Mesothelial cell of epicardium (in vitro differentiated cells): ENCODE measurements at places on chromosomes 13 and 19.

GRCh38 chr19:16949496-16950023 lies 60.8 kb downstream of the F2RL3 start:
- H3K36me3 ChIP-seq = peaks cover 11% of the 10 kb centered on the region
- no peak overlapping the region for H3K4me3 ChIP-seq
- no peaks in the 10 kb centered on the region for H3K27me3 ChIP-seq

DNA sequence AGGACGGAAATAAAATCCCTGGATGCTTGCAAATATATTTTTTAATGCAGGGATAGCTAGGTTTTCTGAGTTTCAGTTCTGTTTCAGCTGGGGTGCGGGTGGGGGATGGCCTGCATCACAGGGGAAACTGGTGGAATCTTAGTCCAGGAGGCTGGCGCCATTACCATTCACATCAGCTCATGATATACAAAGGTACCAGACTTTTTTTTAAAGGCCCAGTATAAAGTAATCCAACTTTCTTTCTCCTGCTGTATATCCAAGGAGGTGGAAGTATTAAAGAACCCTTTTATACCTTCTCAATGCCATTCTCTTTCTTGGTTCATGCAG lies 343.8 kb downstream of the KCNRG start:
- H3K27me3 ChIP-seq = no peaks in the 10 kb centered on the region
- no peak overlapping the region for H3K4me3 ChIP-seq
- no peak for DNase-seq
- no peaks in the 10 kb centered on the region for H3K36me3 ChIP-seq

DNA sequence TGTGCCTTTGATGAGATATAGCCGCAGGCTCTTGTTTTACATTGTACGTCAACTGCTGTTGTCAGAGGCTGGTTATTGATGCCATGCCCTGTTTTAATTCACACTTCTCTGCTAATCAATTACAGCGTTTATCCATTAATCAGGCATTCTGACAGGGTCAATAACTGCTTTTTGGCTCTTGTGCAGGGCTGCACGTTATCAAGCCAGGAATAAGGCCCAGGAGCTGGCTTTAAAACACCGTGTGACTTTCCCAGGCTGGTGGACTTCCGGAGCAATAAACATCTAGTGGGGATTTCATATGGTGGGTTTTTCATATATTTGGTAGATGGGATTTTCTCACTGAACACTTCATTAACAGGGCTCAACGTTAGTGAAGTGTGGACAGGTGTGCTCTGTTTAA lies 221.7 kb downstream of the TM9SF2 start:
- no peak overlapping the region for H3K27ac ChIP-seq
- no peak overlapping the region for H3K4me3 ChIP-seq
- H3K4me1 ChIP-seq = no peaks in the 10 kb centered on the region
- no peaks in the 10 kb centered on the region for H3K27me3 ChIP-seq

DNA sequence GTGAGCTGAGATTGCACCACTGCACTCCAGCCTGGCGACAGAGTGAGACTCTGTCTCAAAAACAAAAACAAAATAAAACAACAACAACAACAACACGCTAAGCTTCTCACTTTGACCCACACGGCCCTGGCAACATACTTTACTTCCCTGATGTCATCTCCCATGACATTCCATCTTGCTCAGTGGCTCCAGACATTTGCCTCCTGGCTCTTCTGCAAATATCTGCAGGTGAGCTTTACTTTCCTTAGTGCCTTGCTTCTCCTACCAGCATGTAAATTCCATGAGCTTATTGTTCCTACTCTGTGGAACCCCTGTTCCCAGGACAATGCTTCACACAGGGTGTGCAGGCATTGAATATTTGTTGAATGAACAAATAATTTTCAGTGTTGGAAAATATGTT lies 205.6 kb upstream of the TMTC4 start:
- no peak overlapping the region for H3K4me3 ChIP-seq
- H3K27me3 ChIP-seq = peaks cover 6% of the 10 kb centered on the region
- no peak overlapping the region for H3K27ac ChIP-seq
- no peaks in the 10 kb centered on the region for H3K4me1 ChIP-seq
- no peaks in the 10 kb centered on the region for H3K36me3 ChIP-seq

GRCh38 chr19:22619371-22619770 lies 14.8 kb upstream of the ZNF492 start:
- no peaks in the 10 kb centered on the region for H3K36me3 ChIP-seq
- no peak overlapping the region for H3K4me3 ChIP-seq
- H3K27ac ChIP-seq = no peak overlapping the region
- DNase-seq = no peak
- no peaks in the 10 kb centered on the region for H3K27me3 ChIP-seq
- no peaks in the 10 kb centered on the region for H3K4me1 ChIP-seq

DNA sequence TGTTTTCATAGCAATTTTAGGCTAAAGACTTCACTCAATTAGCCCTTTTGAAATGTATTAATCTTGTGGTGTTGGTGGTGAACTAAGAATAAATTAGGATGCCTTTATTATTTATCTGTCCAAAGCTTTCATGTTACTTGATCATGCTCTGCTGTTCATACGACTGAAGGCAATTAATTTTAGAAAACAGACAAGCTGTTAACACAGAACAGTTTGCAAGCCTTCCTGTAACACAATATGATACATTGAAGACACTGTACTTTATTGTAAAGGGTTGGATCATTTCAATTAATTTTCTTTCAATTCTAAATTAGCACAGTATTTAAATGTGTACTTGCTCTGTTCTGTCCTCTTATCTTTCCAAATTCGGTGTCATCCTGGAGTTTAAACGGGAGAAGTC lies 794.3 kb upstream of the MIR17HG start:
- no peaks in the 10 kb centered on the region for H3K27me3 ChIP-seq
- peak overlapping the region; percentile 20 for H3K4me3 ChIP-seq
- no peak for DNase-seq
- H3K27ac ChIP-seq = peak overlapping the region; percentile 19
- peaks cover 13% of the 10 kb centered on the region for H3K4me1 ChIP-seq

- H3K27ac ChIP-seq = no peak overlapping the region
- peaks cover 28% of the 10 kb centered on the region for H3K36me3 ChIP-seq
- H3K4me3 ChIP-seq = no peak overlapping the region
- no peaks in the 10 kb centered on the region for H3K27me3 ChIP-seq
- DNase-seq = no peak
Observed at GRCh38 chr19:19329126-19329525, 8.5 kb downstream of the MAU2 start.

DNA sequence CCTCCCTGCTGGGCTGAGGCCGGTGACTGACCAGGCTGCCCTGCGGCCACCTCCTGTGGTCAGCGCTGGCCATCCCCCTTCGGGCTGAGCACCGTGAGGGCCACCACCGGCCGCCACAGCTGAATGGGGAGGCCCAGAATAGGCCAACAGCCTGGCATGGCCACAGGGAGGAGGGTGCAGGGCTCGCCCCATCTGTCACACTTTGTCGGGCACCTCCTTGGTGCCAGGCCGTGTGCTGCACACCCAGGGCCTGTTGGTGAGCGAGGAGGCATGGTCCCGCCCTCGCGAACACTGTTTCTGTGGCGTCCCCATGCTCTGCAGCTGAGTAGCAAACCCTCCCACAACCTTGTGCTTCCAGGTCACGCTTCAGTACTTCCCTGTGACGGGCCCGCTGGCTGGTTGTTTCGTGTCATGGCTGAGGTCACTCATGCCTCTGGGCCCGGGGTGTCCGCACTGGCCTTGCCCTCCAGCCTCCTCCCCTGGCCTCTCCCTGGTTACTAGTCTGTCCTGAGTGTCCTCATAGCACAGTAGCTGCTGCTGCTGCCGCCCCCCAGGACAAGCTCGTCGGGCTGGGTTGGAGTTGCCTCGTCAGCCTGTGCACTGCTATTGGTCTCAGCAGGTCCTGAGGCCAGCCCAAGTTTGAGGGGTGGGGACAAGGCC lies 15.2 kb downstream of the EPN1 start:
- no peak for DNase-seq
- no peaks in the 10 kb centered on the region for H3K27me3 ChIP-seq
- no peaks in the 10 kb centered on the region for H3K4me1 ChIP-seq

DNA sequence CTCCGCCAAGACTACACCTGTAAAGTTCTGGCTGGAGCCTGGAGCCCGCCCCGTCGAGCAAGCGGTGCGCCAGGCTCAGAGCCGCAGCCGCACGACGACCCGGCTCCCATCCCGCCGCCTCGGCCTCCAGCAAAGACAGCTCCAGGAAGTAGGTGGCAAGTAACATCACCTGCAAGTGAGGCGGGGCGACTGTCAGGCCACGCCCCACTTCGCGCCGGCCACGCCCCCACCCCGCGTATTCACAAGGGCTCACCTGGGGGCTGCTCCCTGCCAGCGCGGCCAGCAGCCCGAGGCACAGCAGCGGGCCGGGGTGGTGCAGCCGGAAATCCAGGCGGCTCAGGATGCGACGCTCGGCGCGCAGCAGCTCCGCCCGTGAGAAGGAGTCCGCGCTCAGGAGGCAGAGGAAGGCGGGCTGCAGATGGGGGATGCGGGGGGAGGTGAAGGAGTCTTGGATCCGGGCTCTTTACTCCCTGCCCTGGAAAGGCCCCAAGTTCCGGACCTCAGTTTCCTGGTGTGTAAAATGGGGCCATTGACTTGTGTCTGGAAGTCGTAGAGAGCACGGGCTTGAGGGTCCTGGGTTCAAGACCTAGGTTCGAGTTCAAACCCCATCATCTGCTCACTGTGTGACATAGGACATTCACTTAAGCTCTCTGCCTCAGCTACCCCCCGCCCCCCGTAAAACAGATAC lies 3.2 kb downstream of the CCNP start:
- no peak overlapping the region for H3K27ac ChIP-seq
- H3K4me3 ChIP-seq = no peak overlapping the region
- peaks cover 2% of the 10 kb centered on the region for H3K4me1 ChIP-seq
- H3K27me3 ChIP-seq = peaks cover 73% of the 10 kb centered on the region

DNA sequence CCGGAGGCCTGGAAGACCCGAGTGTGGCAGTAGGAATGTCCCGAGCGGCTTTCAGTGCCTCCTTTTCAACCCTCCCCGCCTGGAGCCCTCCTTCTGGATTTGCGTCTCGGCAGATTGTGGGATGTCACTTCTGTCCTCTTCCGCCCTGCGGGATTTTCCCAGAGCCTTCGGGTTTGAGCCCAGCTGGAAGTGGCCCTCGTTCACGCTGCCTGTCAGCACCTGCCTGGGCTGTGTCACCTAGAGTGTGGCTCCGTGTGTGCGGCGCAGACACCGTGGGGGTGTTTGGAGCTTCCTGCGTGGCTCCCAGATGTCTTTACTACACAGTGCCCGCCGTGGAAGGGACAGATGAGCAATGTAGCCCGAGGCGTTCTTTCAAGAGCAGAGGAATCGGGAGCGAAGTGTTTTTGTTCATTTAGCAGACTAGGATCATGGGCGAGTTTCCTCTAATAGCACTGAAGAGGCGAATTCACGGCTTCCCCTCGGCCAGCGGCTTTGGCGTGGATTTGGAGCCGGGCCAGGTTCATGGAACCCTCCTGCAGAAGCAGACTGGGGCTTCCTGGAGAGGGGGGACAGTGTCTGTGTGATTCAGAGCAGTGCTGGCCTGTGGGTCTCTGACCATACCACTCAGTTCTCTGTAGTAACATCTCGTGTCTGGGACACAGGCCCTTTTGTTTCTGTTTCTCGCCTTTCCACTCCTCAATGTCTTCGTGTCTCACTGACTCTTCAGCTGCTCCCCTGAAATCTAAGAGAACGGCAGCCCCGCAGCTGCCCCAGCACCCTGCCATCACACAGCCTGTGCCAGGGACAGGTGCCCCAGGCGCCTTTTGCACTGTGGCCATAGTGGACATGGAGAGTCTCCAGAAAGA lies 68.0 kb downstream of the KDM4B start:
- peaks cover 13% of the 10 kb centered on the region for H3K36me3 ChIP-seq
- H3K4me1 ChIP-seq = peaks cover 8% of the 10 kb centered on the region
- DNase-seq = no peak
- H3K27me3 ChIP-seq = no peaks in the 10 kb centered on the region
- no peak overlapping the region for H3K4me3 ChIP-seq
- H3K27ac ChIP-seq = peak overlapping the region; percentile 65

- H3K27ac ChIP-seq = no peak overlapping the region
- H3K4me3 ChIP-seq = no peak overlapping the region
- peaks cover 3% of the 10 kb centered on the region for H3K36me3 ChIP-seq
- DNase-seq = no peak
- no peaks in the 10 kb centered on the region for H3K4me1 ChIP-seq
Observed at GRCh38 chr13:106133025-106133424, 402.4 kb downstream of the EFNB2 start.
